Hypothalamus (tissue), 51 donors: ENCODE measurements at places on chromosomes 5 and 9.

DNA sequence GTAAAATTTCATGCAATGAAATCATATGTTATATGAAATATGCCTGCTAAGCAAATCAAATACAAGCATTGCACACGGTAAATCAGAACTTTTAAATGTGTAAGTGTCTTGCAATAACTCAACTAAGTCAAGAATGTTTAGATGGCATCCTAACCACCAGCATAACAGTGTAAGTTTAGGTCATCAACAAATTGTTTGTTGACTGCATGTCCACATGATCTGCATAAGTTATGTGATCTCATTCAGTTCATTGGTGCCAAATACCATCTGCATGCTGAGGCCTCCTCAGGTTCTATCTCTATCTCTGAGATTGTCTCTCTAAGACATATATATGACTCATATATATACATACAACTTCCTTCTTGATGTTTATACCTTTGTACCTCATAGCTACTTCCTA lies 159.6 kb upstream of the STK32A start:
- no peak for DNase-seq

- DNase-seq, result no peak
Measured at GRCh38 chr5:73230264-73231245, 57.6 kb downstream of the TMEM174 start.

DNA sequence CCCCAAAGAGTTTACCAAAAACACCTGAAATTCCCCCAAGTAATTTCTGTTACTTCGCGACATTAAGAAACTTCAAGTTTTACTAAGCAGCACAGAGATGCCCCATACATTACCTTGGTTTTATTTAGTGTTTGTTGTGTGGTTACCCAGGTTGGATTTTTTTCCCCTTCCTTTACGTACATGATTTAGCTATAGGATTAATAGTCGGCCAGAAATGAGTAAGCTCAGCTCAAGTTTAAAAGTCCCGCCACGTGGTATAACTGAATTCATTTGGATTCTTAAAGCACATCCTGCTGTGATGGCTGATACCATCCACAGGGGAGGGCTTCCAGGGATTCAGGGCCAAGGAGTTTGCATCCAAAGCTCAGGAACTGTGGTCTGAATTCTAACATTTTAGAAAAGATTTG lies 75.9 kb downstream of the DAP start:
- DNase-seq, result no peak

GRCh38 chr9:18489861-18490260 lies 15.9 kb downstream of the ADAMTSL1 start:
- no peak for DNase-seq
